ENCODE measurements at places on chromosomes 2 and 18. TPM values are rescaled to one million over a fixed set of nuclear protein-coding genes. Genes with fewer than 3 reads are reported as not detected.
A peak's percentile ranks its signal among the peaks of the same experiment; 100 is the strongest.

CREG2 gene
- 1.1 TPM for total RNA-seq

POTEI gene
- total RNA-seq: not detected

SLC9A4 gene
- not detected for total RNA-seq

MAP3K19 gene
- 3.8 TPM for total RNA-seq

RAB17 gene
- 44.5 TPM for total RNA-seq

- no peak for DNase-seq
Observed at GRCh38 chr2:42063431-42064171, 15.8 kb downstream of the PKDCC start.

DNA sequence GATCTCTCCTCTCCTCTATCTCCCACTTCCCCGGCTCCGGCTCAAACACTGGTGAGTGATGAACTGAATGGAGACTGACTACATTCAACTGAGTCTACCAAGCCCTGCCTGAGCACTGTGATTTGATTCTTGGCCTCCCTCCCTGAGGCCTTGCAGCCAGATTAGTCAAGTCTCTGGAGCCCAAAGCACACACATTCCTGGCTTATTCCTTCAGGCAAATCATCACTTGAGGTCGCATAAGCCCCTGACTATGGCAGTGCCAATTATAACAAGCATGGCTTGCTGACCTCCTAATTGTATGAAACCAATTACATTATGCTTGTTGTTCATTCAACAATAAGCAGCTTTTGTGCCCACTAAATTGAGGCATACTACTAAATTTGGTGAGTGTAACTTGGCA is 34.6 kb downstream of the EFEMP1 start:
- no peak for DNase-seq

- no peak for DNase-seq
Observed at GRCh38 chr2:21175895-21176646, 52.3 kb downstream of the TDRD15 start.

DNA sequence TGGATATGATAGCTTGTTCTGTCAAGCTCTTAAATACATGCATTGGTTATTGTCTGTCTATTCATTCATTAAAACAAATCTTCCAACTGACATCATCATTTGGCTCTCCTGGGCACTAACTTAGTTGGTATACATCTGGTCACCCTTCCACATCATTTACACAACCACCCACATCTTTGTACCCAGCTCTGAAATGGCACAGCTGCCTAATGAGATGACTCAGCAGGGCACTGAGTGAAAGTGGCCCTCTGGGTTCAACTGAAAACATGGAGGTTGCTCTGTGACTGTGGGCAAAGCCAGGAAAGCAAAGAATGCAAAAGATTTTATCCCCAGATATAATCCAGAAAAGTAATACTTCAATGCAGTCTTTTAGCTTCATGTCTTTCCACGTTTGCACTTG is 234.0 kb upstream of the MAP2 start:
- no peak for DNase-seq

DNA sequence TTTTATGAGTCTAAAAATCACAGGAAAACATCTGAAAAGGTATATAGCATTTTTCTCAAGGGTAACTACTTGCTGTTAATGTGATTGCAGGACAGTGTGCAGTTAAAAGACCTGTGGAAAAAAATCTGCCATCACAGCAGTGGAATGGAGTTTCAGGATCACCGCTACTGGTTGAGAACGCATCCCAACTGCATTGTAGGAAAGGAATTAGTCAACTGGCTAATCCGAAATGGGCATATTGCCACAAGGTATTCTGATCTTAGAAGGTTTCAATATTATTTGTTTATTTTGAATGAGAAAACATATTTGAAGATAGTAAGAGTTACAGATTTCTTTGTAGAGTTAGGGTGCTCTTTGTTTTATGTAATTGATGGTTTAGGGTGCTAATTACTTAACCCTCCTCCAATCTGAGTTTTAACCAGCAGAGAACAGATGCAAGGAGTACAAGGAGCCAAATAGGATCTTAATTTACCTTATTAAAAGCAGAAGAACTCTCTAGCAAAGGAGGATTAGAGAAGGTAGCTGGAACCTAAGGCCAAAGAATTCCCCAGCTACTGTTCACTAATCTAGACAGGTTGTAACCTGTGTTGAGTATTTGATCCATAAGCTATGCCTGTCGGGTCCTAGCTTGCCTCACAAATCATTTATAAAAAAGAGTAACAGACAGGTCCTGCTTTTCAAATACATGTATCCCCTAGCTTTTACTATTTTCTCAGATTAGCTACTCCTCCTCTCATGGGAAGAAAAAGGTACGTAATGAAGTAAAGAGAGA is 35.0 kb downstream of the PIKFYVE start:
- no peak for DNase-seq

- no peak for DNase-seq
Observed at GRCh38 chr2:97845133-97845532, 131.8 kb downstream of the ZAP70 start.

- DNase-seq: peak; percentile 35
Observed at GRCh38 chr2:28325567-28326468, 66.8 kb upstream of the FOSL2 start.

DNA sequence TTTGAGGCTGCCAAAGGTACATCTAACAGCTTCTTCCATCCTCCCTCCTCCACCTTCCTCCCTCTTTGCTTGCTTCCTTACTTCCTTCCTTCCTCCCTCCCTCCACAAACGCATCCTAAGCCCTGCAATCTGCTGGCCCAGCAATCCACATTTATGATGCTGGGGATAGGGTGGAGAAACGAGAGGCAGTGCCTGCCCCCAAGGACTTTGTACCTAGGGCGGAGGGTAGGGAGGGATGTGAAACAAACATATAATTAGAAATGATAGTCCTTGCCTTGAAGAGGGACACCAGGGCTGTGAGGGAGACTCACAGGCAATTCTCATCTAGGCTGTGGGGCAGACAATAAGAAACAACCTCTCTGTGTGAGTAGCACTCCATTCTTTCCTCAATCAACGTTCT is 188.3 kb downstream of the ANKRD30B start:
- DNase-seq: no peak

- no peak for DNase-seq
Observed at GRCh38 chr2:189236066-189236465, 56.5 kb upstream of the COL5A2 start.

DNA sequence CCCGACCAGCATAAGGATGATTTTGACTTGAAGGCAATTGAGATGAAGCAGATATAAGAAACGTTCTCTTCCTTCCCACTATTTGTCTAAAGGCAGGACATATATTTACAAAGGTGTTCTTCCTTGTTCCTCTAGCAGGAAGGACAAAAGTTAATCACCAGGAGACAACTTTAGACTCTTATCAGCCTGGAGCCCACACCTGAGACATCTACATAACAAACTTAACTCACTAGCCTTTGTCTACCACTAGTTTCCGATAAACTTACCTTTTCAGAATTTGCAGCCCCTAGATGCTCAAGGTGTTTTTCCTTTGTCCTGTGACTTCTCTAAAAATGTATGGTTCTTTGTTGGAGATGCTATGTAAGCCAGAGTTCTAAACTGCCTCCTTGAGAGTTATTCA is 1047.8 kb upstream of the NXPH2 start:
- no peak for DNase-seq

- DNase-seq: no peak
Observed at GRCh38 chr2:232488097-232488711, 570 bp upstream of the ECEL1 start.

DNA sequence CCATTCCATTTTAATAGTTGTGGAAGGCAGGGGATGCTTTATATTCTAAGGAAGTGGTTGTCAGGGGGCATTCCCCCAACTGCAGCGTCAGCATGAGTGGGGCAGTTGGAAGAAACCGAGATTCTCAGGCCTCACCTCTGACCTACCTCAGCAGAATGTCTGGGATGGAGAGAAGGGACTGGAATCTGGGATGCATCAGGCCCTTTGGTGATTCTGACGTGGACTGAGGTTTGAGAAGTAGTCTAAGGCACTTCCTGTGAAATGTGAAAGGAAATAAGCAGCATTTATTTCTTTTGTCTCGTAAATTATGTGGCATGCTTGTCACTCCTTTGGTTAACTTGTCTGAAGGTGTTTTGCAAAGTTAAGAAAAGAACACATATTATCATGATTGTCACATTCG is 540.7 kb upstream of the NETO1 start:
- DNase-seq: no peak

GRCh38 chr18:26376105-26376504 is 149.9 kb downstream of the TAF4B start:
- no peak for DNase-seq
